Sigmoid colon (tissue), 7 donors: ENCODE measurements at places on chromosomes 7 and 10. TPM values are rescaled to one million over a fixed set of nuclear protein-coding genes. Genes with fewer than 3 reads are reported as not detected.

SPDYE8 gene
- total RNA-seq: not detected

- no peak for DNase-seq
Observed at GRCh38 chr10:14022954-14023672, 307.6 kb downstream of the FRMD4A start.

PLEKHS1 gene
- not detected for total RNA-seq

GRCh38 chr7:8176370-8177081, 85.4 kb downstream of the ICA1 start:
- no peak for DNase-seq

- no peak for DNase-seq
Observed at GRCh38 chr10:8049865-8050555, 4.5 kb upstream of the GATA3 start.

- no peak for DNase-seq
Observed at GRCh38 chr7:137160236-137160635, 183.3 kb downstream of the PTN start.

FHIP2A gene
- 35.5 TPM for total RNA-seq

GRCh38 chr7:10463701-10464100, 510.0 kb upstream of the PHF14 start:
- DNase-seq: no peak

- no peak for DNase-seq
Observed at GRCh38 chr7:73732397-73732796, 6.2 kb downstream of the ABHD11 start.

MACROH2A2 gene
- total RNA-seq: 14.9 TPM

- no peak for DNase-seq
Observed at GRCh38 chr10:30039988-30040387, 19.4 kb downstream of the JCAD start.

DNA sequence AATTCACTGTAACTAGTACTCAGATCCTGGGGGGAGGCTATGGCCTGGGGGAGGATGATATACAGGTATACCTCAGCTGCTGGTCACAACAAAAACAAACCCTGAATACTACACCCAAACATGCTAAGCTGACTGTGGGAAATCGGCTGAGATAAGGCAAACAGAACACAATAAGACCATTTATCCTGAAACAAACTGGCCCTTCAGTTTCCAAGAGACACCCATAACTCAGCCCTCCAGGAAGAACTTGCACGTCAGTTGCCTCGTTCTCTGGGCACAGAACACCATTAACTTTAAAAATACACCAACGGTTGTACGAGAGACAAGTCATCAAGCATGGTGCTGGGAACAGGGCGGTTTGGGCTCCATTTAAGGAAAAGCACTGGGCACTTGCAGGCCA, 24.1 kb upstream of the KCNMA1 start:
- DNase-seq: no peak

GRCh38 chr7:10521306-10521705, 452.4 kb upstream of the PHF14 start:
- DNase-seq: no peak

PVRIG gene
- total RNA-seq: 0.95 TPM

DNA sequence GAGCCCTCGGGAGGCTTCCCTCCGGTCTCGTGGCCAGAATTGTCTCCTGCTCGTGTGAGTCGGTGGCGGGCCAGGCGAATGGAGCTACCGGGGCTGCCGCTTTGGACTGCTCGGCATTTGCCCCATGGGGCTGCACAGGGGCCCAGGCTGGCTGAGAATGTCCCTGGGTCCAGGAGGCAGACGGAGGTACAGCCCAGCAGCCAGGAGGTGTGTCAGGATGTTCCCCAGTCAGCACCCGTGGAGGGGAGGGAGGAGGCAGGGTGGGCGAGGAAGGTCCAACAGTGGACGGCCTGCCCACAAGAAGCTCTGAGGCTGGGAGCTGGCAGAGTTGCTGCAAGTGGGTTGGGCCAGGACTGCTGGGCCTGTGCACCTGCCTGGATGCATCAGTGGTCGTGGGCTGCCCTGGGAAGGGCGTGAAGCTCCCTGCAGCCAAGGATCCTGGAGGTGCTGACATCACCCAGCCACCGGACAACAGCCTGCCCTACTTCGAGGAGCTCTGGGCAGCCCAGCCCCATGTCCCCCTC, 46.4 kb downstream of the PDGFA start:
- peak; percentile 57 for DNase-seq

- DNase-seq: no peak
Observed at GRCh38 chr10:82813856-82814255, 938.9 kb downstream of the NRG3 start.

RAB18 gene
- 53.2 TPM for total RNA-seq

CDCA7L gene
- 23.5 TPM for total RNA-seq

ATOH7 gene
- total RNA-seq: not detected

KRIT1 gene
- total RNA-seq: 82.4 TPM
